Effector CD4-positive, alpha-beta T cell (primary cell): ENCODE measurements at places on chromosomes 11 and 22.

GRCh38 chr11:92948116-92948515 lies 21.3 kb upstream of the MTNR1B start:
- DNase-seq: no peak

DNA sequence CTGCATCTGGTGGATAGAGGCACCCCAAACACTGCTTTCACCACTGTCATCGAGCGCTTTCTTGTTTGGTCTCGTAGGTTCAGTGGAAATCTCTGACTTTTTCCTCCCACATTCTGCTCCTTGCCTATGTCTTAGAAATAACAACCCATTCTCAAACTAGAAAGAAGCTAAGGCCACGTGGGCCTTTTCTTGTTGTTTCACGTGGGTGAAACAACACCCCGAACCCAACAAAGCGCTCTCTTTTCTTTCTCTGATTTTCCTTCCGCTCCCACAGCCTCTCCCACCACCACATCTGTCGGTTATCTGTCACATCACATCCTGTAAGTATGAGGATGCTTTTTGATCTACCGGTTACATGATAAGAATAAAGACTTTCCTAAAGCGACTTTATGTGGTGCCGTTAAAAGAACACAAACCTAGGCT lies 77.1 kb downstream of the LINC01488 start:
- no peak for DNase-seq

GRCh38 chr11:86069408-86070101 lies 671 bp upstream of the PICALM start:
- DNase-seq: no peak

- no peak for DNase-seq
Observed at GRCh38 chr11:57047610-57048009, 58.9 kb downstream of the OR5AK2 start.

DNA sequence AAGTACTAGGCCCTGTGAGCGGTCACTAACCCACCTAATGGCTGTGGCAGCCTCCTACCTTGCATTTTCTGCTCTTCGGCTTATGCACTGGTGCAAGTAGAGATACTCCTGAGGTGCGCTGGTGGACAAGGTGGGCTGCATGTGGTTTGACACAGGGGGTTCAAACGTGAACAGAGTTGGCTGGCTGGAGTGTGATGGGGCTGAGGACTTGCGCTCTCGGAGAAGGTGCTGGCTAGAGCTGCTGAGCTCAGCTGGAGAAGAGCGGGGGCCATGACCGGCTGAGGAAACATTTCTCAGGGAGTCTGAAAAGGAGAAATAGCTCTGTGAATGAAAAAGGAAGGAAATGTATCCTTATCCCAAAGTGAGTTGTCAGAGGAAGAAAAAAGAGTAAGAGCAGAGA lies 61.4 kb downstream of the USP35 start:
- no peak for DNase-seq

- DNase-seq: no peak
Observed at GRCh38 chr11:60360621-60361020, 17.7 kb upstream of the MS4A7 start.

GRCh38 chr11:17385926-17386325 lies 2.5 kb downstream of the KCNJ11 start:
- DNase-seq: no peak

GRCh38 chr22:36311386-36312085 lies 58.6 kb downstream of the APOL1 start:
- DNase-seq: no peak

DNA sequence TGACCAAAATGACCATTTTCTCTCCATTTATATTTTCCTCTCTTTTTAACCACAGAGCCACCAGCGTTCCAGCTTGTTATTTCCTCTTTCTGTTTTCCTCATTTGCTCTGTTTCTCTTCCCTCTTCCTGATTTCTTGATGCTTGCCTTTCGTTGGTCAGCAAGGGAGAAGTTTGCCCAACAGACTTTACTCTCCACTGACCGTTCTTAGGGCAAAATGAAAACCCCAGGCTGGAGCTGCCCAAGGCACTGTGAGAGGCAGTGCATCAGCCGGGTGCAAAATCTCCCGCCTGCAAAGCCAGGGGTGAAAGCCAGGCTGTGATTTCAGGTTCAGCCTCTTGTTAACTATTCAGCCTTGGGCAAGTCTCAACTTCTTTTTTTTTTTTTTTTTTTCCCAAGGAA lies 26.1 kb upstream of the APLP2 start:
- no peak for DNase-seq

DNA sequence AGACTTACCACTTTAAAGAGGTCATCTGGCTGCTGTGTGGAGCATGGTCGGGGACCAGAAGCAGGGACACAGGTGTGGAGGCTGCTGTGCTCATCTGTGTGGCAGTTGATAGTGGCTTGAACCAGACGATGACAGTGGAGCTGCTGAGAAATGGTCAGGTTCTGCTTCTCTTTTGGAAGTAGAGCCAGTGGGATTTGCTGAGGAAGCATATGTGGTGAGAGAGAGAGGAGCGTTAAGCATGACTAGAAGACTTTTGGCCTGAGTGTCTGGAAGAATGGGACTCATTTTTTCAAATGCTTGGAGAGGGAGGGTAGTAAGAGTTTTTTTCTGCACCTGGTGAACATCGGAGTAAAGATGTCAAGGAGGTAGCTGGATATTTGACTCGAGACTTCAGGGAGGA lies 12.5 kb upstream of the SREBF2 start:
- no peak for DNase-seq

- DNase-seq: no peak
Observed at GRCh38 chr22:43156413-43156812, 5.1 kb downstream of the TSPO start.

DNA sequence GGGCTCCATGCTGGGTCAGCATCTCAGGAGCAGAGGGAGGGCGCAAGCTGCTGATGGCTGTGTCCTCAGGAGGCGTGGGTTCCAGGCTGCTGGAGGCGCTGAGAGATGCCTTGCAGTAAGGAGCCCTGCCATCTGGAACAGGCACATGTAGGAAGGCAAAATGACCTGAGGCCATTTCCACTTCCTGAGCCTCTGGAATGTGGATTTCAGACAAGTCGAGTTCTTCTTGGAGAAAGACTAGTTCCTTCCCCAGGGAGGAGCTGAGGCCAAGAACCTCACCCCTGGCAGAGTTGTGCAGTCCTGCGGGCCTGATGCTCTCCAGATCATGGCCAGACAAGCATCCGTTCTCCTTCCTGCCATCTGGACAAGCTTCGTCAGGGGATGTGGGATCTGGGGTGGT lies 19.3 kb downstream of the HPS4 start:
- DNase-seq: no peak

- no peak for DNase-seq
Observed at GRCh38 chr22:20204311-20204710, 53.5 kb upstream of the CCDC188 start.

DNA sequence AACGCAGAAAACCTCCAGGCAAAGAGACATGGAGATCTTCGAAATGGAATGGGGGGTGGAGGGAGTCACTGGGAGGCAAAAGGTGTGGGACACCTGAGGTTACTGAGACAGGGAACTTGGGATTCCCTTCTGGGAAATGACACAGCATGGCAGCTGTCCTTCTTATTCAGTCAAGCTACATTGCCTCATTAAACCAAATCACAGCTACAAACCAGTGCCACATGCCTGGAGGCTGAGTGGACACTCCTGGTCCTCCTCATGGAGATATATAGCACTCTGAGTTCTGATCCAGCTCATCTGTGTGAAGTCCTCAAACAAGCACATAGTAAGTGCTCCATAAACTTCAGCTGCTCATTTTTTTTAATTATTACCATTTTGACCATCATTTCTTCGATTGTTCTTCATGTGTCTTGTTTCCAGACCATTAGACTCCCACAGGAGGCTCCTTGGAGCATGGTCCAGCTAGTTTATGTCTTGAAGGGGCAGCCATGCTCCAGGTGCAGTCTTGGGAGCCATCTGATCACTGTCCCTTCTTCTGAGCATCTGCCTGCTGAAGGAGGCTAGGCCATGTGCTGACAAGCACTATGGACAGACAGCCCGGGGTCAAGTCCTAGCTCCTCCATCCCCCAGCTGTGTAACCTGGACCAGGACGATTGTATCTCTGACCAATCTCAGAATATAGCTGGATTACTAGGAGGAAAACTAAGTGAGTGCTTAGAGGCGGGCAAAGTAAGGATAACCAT lies 9.7 kb upstream of the FXYD2 start:
- no peak for DNase-seq

DNA sequence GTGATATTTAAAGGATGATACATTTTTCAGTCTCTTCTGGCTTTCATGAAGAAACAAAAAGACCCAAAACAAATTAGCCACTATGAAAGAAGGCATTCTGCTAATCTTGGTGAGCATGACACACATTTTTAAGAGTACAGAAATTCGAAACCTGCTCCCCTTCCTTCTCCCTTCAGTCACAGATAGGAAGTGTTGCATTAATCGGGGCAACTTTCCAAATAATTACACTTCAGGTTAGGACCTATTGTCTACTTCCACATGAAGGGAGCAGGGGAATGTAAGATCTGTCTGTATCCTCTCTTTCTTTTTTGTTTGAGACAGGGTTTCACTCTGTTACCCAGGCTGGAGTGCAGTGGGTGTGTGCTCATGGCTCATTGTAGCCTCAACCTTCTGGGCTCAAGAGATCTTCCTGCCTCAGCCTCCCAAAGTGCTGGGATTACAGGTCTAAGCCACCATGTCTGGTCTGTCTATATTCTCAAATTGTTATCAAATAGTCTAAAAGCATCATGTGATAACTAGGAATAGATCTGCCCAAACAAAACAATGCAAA lies 45.8 kb downstream of the NCAM1 start:
- no peak for DNase-seq

DNA sequence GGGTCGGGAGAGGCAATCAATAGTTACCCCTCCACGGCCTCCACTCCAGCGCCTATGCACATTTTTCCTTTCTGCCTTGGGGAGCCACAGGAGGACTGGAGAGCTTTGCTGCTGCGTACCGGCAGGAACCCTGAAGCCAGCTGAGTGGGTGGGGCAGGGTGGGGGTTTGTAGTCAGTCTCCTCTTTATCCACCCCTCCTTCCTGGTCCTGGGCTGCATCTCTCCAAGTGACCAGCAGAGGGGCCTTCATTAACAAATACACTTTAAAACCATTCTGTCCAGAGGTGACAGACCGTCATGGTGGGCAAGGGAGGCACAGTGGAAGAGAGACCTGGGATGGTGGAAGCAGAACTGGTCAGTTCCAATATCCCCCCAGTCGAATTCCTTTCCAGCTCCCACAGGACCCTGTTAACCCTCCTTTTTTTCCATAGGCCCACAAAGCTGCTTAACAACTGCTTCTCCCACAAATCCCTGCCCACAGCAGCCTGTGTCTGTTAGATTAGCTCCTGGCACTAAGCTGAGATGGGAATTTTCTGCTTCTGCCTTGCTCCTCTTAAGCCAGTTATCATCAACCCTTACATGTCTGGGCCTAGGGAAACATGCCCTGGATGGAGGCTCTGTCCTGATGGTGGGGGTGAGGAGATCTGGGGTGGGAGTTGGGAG lies 3.9 kb upstream of the ABCG4 start:
- no peak for DNase-seq

DNA sequence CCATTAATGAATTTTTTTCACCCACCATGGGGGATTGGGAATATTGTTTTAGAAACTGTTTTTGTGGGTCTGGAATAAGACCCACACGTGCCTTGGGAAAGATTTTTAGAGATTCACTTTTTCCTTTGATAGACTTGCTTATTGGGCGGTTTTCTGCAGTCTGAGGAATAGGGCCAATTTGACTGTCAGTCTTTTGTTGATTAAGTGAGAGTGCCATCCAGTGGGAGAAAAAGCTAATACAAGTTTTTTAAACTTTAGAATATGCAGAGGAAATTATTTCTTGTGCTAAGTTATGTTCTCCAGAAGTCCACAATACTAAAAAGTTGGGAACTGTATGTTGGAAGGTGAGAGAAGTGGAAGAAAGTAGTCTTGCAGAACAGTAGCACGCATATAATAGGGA lies 56.1 kb downstream of the PRMT3 start:
- no peak for DNase-seq

DNA sequence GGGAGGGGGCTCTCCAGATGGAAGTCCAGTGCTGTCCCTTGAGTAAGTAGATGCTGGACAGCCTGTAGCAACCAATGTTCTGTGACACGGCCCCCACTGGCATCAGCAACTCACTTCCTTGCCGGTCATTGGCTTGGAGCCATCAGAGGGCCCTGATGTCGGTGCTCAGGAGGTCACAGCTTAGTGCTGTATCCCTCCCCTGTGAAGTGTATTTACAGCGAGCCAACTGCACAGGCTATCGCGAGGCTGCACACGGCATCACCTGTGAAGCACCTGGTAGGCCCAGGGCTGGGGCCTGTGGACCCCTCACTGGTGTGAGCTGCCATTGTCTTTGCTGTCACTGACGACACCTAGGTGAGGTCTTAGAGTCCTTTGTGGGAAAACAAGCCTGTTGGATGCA lies 13.4 kb upstream of the ACR start:
- no peak for DNase-seq

GRCh38 chr11:75907906-75908527 lies 93.0 kb downstream of the UVRAG start:
- DNase-seq: no peak

- no peak for DNase-seq
Observed at GRCh38 chr22:46792841-46793261, 30.4 kb downstream of the TBC1D22A start.

GRCh38 chr11:72227316-72228228 lies 3.0 kb downstream of the INPPL1 start:
- DNase-seq: no peak

GRCh38 chr22:33798401-33798800 lies 121.9 kb downstream of the LARGE1 start:
- DNase-seq: no peak

DNA sequence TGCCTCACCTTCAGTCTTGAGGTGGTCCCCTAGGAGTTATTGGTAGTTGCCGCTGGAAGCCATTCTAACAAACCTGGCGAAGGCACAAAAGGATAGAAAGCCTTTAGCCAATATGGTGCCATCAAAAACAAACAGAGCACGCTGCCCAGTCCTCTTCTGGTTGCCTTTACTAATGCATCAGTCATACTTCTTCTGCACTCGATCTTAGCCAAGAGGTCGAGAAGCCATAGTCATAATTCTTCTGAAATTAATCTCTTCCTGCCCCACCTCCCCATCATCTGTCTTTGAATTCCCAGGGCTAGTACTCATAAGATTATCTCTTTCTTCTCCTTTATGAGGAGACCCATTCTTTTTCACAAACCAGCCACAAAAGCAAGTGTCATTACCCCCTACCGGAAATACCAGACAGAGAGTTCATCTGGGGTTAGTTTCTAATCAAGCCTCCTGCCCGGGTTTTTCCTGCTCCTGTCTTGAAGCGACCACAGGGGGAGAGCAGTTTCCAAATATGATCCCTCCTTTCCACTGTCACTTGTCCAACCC lies 21.4 kb upstream of the EHF start:
- DNase-seq: no peak

DNA sequence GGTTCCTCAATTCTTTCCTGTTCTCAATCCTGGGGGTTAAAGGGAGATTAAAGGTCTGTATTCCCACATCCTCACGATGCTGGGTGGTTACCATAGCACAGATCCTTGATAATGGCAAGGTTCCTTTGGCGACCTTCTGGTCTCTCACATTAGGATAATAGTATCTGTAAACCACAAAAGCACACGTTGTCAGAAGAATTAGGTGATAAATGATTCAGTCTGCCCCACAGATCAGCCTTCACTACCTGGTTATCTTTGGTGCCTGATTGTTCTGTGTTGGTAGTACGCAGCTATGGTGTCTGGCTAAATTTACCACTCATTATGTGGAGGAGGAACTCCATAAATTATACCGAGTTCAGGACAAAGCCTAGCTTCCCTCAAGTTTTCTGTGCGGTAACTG lies 78.4 kb downstream of the C2CD3 start:
- DNase-seq: no peak

GRCh38 chr11:44607987-44608386 lies 42.5 kb downstream of the CD82 start:
- no peak for DNase-seq
